ENCODE measurements at places on chromosomes 1 and 21. TPM values are rescaled to one million over a fixed set of nuclear protein-coding genes. Genes with fewer than 3 reads are reported as not detected.

DNA sequence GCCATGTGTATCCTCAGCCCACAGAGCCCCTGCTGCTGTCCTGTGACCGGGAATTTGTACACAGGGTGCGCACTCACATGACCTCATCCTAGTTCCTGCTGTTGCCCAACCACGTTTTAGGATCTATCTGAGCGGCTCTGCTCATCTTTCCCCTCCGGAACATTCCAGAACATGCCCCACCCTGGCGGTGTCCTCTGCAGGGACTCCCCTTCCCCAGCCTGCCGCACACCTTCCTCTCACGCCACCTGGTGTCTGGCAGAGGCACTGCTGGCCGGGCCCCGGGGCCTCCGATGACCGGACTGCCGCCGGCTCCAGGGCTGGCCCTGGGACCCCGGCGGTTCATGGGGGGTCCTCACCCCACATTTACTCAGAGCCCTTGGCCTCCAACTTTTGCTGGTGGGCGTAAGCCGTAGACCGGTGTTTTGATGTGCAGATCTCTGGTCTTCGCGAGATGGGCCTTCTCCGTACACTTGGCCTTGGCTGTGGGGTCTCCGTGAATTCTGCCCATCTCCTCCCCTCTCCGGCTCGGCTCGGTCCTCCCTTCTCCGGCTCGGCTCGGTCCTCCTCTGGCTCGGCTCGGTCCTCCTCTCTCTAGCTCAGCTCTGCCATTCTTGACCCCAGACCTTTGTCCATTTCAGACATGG, 29.5 kb downstream of the ARHGEF16 start:
- peak; percentile 41 for DNase-seq

MROH9 gene
- total RNA-seq = not detected

MSH4 gene
- total RNA-seq = 0.20 TPM

DNA sequence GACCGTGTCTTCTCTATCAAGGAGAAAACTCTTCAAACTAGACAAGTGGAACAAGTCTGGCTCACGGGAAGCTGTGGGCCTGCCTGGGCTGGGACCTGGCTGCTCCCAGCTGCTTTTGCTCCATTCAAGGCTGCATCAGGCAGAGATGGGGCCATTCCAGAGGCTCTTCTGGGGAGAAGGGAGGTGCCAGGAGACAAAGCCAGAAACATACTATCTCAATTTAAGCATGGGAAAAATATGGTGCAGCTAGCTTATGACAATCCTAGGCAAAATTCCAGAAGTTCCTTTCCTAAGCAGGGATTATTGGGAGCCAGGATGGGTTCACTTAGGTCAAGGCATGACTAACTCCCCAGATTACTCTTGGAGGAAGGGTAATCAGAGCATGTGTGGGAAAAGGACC, 90.8 kb upstream of the SLC2A1 start:
- DNase-seq = no peak

- DNase-seq = no peak
Measured at GRCh38 chr1:942411-942821, 16.6 kb downstream of the NOC2L start.

DNA sequence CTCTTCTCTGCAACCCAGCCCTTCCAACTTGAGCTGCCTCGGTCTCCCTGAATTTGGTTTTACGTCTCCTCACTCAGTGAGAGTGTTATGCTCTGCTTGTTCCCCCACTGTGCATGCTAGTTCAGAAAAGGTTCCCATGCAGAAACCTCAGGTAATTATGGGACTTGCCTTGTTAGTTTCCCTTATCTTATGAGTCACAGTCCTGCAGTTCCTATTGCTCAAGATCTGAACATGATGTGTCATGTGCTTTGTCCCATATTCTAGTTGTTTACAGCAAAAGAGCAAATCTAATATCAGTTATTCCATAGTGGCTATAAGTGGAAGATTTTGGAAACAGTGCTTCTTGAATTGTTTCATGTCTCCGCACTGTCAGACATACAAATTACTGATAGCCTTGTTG, 74.4 kb downstream of the DUSP10 start:
- DNase-seq = no peak

KCNA2 gene
- 6.6 TPM for total RNA-seq

DNA sequence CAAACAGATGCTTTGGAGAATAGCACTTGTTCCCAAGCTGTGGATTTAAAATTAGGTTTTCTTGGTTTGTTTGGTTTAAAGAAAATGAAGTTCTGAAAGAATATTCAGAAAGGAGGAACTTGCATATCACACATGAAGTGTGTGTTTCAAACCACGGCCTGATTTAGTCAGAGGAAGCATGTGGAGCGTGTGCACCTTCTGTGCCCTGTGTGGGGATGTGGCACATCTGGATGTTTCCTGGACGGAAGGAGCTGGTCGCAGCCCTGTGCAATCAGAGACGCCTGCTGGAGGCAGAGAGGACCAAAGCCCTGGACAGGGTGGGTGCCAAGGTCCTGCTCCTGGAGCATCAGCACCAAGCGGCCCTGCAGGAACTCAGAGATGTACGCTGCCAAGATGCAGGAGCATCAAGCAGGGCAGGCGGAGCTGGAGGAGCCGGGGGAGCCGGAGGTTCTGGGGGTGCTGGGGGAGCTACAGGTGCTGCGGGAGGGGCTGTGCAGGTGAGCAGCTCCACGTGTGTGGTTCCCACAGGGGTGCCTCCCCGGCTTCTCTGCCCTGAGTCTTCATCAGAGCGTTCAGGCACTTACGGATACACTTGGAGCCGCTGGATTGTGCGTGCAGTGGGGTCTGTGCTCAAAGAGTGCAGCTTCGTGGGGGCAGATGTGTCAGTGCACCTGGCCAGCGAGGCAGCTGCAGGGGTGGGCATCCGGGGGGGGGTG, 45.7 kb downstream of the PCNT start:
- no peak for DNase-seq

AMY1A gene
- not detected for total RNA-seq

- DNase-seq = no peak
Measured at GRCh38 chr1:33696962-33697361, 166.9 kb upstream of the HMGB4 start.

GPATCH2 gene
- total RNA-seq = 8.2 TPM

COL9A2 gene
- total RNA-seq = 8.2 TPM

- no peak for DNase-seq
Measured at GRCh38 chr1:22142315-22143064, 407 bp downstream of the WNT4 start.

DNA sequence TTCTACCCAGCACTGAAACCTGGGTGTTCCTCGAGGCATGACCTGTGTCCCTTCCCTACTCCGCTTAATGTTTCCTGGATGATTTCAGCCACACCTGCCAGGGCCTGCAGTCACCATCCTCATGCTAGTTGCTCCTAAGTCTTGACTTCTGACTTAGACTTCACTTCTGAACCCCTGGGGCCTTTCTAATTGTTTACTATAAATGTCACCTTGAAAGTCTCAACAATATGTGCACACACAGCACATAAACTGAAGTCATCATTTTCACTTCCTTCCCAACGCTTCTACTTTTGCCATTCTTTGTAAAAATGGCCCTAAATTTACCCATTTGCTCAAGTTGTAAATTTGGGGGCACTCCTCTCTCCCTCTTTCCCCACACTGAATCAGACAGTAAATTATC, 141.1 kb downstream of the DYRK1A start:
- no peak for DNase-seq

- DNase-seq = no peak
Measured at GRCh38 chr21:41835711-41836154, 43.4 kb downstream of the PRDM15 start.

DNA sequence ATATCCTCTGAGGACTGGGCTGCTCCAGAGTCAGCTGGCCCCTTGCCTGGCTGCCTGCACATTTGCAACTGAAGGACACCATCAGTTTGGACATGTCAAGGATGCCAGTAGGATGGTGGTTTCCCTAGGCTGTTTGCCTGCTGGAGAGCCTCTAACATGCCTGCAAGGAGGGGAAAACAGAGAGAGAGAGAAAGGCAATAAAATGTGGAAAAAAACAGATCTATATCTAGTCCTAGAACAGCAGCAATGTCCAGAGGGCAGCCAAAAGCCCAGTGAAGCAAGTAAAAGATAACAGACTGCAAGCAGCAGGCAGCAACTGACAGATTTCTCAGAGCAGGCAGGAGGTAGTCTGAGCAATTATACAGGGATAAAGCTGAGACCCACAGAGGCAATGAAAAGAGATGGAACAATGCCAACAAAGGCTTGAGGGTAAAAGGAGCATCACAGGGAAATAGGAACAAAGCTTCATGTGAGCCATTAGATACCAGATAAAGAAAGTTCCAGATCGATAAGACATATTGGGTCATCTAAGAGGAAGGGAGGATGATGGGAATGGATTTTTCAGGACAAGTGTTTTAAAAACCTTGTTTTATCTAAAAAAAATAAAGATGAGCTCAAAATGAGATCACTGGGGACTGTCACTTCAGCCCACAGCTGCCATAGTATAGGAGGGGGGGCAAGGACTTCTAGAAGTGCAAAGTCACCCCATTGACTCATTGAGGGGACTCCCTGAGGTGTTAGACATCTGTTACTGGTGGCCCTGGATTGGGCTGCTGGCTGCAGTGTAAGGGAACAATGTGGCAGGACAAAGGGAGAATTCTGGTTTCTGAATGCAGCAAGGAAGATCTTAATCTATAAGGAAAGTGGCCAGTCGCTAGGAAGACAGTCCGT, 38.6 kb upstream of the GADD45A start:
- DNase-seq = no peak

RIPK4 gene
- not detected for total RNA-seq

- DNase-seq = no peak
Measured at GRCh38 chr1:14034506-14034905, 334.5 kb downstream of the PRDM2 start.

DNA sequence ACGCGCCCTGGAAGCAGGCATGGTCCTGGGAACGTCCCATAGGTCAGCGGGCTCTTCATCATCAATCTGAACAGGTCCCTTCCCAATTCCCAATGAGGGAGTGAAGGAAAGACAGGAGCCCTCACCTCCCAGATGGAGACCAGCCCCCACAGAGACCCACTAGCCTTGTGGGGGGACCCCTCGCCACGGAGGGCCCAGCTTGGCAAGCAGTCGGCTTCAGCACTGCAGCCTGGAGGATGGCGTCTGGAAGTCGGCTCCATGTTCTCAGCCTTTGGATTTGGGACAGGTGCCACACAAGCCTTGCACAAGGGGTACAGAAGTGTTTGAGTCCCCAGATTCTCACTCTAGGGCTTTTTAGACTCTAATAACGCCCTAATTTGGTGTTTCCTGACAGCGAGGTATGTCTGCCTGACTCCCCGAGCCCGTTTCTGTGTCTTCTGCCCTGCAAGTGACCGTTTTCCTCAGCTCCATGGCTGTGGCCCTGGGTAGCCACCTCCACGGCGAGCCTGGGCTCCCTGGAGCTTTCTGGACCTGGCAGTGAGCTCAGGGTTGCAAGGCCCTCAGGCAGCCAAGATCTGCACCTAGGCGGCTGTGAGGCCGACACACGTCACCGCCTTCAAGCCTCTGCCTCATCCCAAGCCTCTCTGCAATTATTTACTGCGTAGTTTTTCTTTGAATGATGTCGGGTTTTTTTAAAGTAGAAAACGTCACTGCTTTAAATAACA, 25.0 kb upstream of the SUMO3 start:
- DNase-seq = no peak

DNA sequence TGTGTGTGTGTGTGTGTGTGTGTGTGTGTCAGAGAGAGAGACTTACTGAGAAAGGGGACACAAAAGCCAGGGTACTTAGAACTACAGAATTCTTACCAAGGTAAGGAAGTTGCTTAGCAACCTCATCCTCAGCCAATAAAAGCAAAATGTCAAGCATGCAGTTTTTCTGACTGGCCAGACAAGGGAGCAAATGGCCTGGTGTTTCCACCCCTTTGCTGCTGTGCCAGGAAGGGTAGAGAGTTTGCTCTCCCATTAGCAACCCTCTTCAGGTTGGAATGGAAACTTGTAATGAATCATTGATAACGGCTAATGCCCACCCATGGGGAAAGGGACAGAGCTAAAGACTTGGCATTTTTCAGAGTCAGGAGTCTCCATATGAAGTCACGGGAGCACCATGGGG, 10.6 kb downstream of the RXRG start:
- DNase-seq = no peak

DNA sequence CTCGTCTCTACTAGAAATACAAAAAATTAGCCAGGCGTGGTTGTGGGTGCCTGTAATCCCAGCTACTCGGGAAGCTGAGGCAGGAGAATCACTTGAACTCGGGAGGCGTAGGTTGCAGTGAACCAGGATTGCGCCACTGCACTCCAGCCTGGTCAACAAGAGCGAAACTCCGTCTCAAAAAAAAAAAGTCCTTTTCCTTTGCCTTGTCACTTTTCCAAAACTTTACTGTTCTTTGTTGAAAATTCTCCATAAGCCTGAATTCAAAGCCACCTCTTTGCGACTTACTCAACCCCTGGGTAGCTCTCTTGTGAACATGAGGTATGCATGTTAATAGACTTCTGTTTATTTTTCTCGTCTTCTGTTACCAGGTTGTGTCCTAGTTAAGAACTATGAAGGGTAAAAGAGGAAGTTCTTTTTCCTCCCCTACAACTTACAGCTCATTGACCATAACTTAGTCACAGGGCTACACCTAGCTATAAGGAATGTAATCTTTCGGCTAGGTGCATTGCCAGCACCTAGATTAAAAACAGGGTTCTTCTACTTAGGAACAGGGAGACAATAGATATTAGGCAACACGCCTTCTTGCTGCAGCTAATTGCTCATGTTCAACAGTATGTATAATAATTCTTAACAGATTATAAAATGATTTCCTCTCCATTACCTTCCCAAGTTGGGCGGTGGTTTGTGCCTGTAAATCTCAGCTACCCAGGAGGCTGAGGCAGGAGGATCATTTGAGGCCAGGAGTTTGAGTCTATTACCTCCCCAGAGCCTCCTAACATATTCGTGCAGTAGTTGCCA, 40.9 kb downstream of the PTAFR start:
- DNase-seq = no peak

DNA sequence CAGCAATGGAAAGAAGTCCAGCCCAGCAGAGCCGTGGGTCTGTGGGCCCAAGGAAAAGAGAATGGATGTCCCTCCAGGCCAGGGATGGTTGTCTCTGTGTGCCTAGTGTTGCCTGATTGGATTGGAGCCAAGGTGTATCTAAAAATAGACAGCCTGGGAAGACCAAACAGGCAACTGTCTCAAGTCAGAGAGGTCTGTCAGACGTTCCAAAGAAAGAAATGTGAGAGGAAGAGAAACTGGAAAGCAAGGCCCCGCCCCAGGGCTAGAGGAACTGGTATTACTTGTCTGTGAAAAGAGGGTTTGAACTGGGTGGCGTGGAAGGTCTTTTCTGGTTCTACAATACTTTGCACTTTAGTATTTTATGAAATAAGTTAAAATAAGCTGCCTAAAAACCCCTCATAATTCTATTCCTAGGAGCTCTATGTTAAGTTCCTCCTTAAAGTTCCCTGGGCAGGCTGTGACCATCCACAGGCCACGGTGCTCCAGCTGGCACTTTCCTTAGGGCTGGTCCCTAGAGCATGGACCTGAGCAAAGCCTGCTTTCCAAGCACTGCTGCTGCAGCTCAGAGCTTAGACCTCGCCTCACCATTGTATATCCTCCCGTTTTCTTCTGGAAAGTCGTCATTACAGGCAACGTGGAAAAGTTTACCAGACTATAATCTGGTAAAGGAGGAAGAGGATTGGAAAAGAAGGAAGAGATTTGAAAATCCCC, 151.6 kb downstream of the DISC1 start:
- DNase-seq = no peak

DNA sequence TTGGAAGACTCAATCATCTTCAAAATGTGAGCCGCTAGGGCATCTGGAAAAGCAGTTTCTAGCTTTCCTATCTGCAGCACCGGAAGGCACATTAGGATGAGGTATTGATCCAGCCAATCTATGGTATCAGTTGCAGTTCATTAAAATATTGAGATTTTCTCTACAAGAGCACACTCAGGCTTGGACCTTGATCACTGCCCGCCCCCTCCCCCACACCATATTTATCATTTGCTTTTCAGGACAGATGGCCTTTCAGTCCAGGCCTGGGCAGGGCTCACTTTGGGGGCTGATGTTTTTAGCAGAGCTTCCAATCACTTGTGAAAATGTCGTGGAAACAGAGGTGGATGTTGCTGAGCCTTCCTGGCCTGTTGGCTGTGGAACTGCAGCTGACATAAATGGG, 17.5 kb downstream of the LHX4 start:
- no peak for DNase-seq
